EH (cell line): ENCODE measurements at places on chromosomes 13 and 19.

- peak; percentile 23 for DNase-seq
Measured at GRCh38 chr13:73656863-73657262, 477.3 kb downstream of the KLF12 start.

- peak; percentile 10 for DNase-seq
Measured at GRCh38 chr19:40304306-40304705, 19.2 kb upstream of the AKT2 start.

GRCh38 chr19:29259867-29260281, 46.9 kb upstream of the UQCRFS1 start:
- no peak for DNase-seq

- DNase-seq, result no peak
Measured at GRCh38 chr19:29487432-29487831, 38.4 kb upstream of the VSTM2B start.

DNA sequence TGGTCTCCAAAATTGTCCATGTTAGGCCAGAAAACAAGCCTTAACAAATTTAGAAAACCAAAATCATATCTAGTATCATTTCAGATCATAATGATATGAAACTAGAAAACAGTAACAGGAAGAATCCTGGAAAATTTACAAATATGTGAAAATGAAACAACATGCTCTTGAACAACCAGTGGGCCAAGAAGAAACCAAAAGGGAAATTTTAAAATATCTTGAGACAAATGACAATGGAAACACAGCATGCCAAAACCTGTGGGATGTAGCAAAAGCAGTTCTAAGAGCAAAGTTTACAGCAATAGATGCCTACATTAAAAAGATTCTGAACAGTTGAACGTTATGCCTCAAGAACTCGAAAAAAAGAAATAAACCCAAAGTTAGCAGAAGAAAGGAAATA, 32.6 kb downstream of the VWA8 start:
- DNase-seq, result no peak

DNA sequence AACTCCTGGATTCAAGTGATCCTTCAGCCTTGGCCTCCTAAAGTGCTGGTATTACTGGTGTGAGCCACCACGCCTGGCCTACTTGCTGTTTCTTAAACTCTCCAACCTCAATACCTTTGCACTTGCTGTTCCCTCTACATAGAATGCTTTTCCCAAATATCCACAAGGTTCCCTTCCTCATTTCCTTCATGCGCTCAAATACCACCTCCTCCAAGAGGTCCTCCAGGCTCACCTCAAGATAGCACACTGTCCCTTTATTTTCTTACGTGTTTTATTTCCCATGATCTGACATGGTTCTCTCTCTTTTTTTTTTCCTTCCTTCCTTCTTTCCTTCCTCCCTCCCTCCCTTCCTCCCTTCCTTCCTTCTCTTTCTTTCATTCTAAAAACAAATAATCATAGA, 13.5 kb downstream of the RDH8 start:
- DNase-seq, result no peak

GRCh38 chr19:21765151-21765550, 2.2 kb downstream of the ZNF100 start:
- no peak for DNase-seq

DNA sequence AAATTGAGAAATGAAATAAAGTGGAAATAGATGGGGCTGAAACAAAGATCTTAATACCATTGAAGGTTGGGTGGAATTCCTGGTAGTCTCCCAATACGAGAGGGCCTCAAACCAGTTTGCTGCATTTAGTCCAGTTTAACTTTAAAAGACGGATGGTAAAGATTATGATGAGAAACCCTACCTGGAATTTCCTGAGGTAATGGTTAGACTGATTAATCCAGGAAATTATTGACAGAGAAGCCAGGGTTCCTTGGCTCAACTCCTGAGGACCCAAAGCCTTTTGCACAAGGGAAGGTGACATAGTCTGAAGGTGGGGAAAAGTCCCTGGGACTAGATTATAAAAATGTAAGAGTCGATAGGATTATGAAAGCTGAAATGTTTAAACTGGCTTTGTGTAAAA, 133.2 kb upstream of the SLITRK5 start:
- DNase-seq, result no peak

DNA sequence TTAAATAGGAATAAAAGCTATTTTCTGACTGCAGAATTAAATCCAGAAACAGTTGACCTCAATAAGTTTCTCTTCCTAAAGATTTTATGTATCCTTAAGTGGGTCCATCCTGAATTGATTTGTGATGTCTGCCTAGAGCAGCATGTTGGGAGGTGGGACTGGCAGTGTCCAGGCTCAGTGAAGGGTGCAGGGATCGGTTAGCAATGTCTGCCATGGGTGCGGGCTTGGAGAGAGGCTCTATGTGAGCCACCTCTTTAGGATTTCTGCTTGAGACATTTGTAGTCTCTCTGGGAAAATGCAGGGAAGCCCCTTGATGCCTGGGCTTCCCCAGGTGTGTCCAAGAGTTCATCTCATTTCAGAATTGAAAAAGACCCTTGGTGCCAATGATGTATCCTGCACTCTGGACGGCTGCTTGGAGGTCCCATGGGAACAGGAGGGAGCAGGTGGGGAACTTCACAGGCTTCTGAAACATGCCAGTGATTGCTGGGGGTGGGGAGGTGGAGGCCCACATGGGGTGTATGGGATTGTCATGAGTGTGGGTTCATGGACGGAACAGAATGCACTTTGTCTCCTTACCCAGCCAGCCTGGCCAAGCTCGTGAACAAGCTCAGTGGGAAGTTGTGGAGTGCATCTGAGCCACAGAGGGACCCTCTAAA, 6.2 kb upstream of the COLGALT1 start:
- no peak for DNase-seq

DNA sequence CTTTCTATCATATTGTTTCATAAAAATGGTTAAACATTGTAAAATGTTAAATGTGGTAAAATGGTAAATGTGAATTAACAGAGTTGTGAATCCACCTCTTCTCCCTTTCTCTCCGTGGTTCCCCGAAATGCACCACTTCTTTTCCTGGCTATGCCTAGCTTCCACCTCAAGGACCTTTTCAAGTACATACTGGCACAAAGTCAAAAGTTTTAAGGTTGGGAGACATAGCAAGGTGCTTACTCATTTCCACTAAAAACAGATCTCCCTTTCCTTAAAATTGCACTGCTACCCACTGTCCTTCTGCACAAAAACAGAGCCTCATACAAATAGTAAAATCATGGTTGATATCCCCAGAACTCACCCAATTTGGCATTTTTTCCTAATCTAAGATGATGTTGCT, 558.2 kb downstream of the SLITRK6 start:
- peak; percentile 40 for DNase-seq

DNA sequence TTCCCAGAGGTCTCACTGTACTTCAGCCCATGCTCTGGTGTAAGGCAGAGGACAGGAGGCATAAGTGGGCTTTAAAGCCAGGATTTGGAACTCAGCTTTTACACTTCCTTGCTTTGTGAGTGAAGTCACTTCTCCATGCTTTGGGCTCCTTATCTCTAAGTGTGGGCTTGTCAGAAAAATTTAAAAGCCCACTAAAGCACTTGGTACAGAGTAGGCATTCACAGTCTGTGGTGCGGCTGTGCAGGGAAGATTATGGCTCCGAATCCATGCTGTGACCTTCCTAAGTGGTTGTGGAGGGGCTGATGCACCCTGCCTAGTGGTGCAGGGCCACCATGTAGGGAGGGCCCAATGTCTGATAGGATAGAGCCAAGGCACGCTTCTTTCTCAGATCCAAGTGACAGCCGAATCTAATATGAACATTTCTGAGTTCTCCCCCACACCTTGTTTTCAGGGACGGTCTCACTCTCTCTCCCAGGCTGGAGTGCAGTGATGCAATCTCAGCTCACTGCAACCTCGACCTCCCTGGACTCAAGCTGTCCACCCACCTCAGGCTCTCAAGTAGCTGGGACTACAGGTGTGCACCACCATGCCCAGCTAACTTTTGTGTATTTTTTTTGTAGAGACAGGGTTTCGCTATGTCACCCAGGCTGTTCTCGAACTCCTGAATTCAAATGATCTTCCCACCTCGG, 6.9 kb downstream of the TIMM29 start:
- DNase-seq, result no peak

DNA sequence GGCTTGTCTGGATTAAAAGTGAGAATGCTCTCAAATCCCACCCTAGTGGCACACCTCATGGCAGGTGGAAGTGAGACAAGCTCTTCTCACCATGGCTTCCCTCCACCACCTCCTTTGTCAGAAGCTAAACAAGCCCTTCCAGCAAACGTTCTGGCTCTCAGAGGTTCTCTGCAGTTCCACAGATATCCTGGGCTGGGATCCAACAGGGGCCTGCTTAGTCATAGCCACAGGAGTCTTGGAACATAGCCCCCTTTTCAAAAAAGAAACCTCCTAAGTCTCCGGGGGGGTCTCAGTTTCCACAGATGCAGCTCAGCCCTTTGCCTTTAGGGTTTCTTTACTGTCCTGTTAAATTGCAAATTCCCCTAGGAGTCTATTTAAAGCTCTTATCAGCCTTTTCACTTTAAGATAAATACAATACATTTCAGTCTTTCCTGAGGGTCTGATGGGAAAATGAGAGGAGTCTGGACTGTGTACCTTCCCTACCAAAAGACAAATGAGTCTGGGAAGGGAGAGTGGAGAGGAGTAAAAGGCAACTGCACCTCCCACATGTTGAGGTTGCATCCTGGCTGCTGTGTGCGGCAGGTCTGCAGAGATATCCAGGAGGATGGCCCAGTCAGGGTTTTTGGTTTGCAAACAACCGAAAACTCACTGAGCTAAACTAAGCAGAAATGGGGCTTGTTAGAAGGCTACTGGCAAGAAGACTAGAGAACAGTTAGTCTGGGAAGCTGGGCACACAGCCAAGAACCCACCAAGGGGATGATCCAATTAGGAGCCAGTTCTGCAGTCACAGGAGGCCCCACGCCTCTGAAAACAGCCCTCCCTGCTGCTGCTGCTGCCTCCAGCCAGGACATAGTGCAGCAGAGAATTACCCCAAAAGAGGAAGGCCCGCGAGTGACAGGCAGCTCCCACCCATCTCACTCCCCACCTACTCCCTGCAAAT, 41.4 kb upstream of the SERP2 start:
- peak; percentile 90 for DNase-seq

DNA sequence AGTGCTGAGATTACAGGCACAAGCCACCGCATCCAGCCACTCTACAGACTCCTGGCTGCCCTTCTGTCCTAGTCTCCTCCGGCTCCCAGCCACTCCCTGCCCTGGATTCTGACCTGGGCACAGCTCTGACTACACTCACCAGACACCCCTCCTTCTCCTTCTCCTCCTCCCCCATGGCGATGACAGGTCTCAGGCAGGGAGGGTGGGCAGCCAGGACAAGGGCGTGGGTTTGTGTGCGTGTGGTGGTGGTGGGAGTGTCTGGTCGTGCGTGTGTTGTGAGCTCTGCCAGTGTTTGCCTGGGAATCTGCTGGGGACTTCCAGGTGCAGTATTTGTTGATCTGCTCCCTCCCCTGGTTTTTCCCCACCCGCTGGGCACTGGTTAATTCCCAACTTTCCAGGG, 3.0 kb upstream of the NCCRP1 start:
- DNase-seq, result no peak

- peak; percentile 69 for DNase-seq
Measured at GRCh38 chr13:43157796-43158195, 134.4 kb downstream of the DNAJC15 start.
